ENCODE measurements at places on chromosomes 6 and 20. TPM values are rescaled to one million over a fixed set of nuclear protein-coding genes. Genes with fewer than 3 reads are reported as not detected.

Gene SYCP2L
- total RNA-seq, result 9.8 TPM

GRCh38 chr6:154086510-154086909 is 47.5 kb downstream of the OPRM1 start:
- DNase-seq, result no peak

Gene VGLL2
- total RNA-seq, result not detected

DNA sequence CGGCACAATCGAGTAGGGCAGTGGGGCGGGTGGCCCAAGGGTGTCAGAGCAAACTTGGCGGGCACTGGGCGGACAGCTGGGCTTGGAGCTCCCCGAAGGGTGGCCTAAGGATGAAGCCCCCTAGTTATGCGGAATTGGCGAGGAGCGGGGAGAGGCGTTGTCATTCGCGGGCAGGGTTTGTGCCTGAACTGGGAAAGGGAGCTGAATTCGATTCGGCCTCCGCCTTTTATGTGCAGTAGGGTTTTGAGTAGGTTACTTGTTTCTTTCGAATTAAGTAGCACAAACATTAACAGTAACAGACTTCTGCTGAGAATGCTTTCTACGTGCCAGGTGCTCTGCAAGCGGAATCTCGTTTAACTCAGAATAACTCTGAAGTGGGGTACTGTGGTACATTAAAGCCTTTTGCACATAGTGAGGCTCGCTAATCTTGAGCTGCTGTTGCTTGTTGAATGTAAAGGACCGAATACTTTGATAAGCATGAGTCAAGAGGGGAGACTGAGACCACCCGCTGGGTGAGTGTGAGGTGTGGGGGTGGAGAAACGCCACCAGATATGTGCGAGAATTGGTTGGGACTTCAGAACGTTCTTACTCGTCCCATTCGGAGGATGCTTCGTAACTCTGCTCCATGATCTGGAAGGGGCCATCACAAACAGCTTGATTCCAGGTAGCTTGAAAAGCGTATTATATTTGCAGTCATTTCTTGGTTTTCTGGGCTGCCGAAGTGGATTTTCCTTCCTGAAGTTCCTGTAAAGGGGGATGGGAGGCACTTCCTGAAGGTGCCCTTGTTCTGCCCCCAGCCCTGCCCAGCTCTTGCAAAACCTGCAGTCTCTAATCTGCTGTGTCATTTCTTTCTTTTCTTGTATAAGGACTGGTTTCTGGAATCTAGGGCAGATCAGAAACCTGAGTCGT is 833 bp downstream of the RAB5IF start:
- no peak for DNase-seq

Gene FOXF2
- total RNA-seq, result 1.2 TPM

- DNase-seq, result no peak
Observed at GRCh38 chr6:139288496-139289040, 3.2 kb downstream of the TXLNB start.

DNA sequence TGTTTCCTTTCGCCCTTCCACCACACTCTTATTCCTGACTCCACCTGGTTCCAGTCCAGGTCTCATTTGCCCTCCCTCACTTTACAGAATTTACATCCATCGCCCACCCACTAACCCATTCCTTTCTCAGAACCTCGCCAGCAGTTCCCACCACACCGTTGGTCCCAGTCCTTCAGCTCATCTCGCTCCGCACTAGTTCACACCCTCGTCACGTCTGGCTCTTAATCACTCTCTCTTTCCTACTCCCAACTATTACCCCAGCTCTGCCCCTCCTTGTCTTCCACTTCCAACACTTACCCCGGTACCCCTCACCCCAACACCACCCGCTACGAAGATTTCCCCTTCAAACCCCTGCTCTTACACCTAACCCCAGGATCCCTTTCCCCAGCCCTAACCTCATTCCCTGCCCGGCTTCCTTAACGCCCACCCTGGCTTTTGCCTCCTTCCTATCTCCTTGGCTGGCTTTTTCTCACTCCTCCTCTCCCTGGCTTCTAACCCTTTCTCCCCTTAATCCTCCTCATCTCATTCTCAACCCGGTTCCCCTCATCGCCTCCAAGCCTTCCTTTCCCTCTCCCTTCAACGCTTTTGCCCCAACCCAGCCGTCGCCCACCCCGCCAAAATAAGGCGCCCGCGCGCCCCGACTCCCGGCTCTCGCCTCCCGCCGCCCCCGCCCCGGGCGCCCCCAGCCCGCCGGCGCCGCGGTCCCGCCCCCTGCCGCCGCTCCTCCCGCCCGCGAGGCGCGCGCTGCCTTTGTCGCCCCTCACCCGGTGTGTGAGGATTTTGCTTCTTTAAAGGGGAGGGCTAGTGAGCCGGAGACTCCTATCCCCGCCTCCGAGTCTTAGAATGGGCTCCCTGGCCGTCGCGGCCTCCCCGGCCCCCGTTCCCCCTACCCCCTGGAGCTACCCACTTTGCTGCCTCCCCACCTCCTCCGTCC is 542 bp downstream of the USP49 start:
- no peak for DNase-seq

DNA sequence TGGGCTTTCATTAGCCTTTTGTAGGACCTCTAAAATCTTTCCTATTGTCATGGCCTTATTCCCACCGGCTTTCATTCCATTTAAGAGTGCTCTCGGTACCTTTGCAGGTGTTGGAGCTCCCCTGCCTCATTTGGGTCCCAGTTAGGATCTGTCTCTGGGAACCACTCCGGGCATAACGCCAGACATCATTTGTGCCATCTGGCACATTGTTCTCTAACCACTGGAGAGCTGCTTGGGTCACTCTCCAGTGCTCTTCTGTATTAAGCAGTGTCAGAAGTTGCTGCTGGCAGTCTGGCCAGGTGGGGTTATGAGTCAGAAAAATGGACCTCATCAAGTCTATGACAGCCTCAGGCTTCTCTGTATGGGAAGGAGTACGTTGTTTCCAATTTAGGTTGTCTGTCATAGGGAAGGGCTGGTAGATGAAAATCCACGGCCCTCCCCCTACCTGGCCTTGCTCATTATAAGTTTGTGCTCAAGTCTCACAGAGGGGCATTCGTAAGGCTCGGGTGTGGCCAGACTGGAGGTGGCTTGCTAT is 62.9 kb upstream of the MOCS1 start:
- no peak for DNase-seq

GRCh38 chr6:63307581-63308246 is 12.1 kb downstream of the LGSN start:
- DNase-seq, result no peak

DNA sequence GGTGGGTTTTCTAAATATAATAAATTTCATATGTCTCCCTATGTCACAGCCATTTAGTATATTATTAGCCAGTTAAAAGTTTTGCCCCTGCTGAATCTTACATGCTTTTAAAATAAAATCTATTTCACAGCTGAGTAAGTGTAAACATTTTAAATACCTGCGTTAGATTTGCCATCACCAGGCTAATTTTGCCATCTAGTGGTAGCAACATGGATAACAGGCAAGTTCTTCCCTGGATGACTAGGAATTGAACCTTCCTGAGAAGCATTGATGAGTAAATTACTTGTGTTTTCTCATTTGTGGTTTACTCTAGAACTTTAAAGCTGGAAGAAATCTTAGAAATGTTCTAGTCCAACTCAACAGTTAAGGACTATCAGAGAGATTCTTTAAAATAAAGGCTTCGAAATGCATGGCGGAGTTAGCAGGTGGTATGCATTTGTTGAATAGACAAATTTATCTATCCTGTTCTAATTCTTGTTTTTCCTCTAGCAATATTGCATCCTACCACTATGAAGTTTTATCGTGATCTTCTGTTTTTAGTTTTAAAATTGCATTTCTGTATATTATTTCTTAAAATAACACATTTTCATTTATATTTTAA is 2.6 kb downstream of the PRSS35 start:
- DNase-seq, result no peak

DNA sequence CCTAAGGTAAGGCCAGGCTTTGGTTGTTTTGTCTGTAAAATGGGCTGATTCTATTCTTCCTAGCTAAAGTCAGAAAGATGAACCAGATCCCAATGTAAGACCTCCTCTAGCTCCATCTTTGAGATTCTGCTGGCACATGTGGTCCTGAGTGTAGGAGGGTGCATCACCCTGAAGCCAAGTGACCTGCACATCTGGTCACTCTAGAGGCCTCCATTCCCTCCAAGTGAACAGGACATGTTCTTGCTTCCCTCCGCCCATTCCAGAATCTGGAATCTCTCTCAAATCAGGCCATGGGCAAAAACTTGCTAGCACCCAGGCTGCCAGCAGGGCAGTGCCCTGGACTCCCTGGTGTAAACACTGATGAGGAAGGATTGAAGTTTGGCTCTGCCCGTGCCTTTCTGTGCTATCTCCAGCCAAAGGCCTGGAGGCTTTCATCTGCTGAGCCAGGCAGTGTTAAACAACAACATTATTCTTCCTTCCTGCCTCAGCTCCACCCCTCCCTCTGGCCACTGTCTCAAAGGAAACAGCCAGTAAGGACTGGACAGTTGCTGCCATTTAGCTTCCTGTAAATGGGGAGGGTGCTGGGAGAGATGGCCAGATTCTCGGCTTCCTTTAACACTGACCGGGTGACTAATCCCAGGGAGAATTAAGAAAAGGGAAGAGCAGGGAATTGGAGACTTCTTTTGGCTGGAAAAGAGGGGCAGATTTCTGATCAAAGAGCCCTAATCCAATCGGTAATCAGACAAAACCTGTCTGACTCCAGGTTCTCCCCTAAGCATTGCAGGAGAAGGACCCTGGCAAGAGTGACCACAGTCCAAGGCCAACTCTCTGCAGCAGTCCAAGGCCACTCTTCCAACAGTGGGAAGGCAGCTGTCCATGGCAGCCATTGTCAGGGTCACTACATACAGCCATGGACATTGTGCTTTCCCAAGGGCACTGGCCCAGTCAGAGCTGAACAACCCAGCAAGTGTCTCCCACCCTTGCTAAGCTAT is 19.5 kb upstream of the ADGRF1 start:
- no peak for DNase-seq

Gene LY6G6C
- total RNA-seq, result 0.31 TPM

- no peak for DNase-seq
Observed at GRCh38 chr6:43124481-43124880, 46.6 kb upstream of the SRF start.

Gene FNDC1
- 1.1 TPM for total RNA-seq

Gene CCR6
- total RNA-seq, result not detected

DNA sequence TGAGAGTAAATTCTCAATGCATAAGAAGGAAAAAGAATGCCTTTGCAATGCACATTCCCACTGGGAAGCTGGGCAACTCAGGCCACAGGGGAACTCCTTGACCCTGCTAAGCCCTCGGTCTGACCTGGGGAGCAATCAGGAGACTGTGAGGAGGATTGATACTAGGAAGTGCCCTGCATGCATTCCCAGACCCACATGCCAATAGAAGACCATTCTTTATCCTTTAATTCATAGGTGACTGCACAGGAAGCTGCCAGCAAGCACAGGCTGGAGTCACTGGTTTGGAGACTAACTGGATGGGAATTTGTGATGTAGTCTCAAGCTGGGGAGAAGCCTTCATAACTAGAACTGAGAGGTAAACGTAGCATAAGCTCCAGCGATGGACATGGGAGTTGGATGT is 1012.7 kb downstream of the EYS start:
- no peak for DNase-seq

GRCh38 chr6:169623343-169623742 is 78.5 kb downstream of the WDR27 start:
- no peak for DNase-seq

Gene TSPYL1
- total RNA-seq, result 205 TPM

Gene CNBD2
- 5.5 TPM for total RNA-seq

All from occipital lobe (tissue), 3 donors.